ENCODE measurements at places on chromosomes 11 and 22.

DNA sequence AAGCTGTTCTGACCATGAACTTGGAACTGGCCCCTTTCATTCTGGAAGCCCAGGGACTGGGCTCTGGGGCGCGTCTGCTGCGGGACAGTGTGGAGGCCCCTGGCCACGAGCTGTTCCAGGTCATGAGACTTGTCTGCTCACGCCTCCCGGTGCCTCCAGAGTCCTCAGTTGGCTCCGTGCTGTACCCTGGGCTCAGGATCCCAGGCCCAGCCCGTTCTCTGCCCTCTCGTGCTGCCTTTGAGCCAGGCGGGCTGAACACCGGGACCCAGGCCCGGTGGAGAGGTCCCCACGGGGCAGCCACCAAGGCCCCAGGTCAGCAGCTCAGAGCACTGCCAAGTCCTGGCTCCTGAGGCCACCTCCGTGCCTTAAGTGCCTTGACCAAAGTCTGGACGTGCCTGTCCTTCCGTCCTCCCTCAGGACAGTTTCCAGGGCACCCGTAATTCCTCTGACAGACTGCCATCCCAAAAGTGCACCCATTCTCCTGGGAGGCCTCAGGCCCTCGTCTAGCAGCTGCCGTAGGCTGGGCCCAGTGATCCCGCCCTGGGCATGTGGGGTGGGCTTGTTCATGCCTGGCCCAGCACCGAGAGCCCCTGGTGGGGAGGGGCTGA is 36.3 kb upstream of the PPARA start:
- DNase-seq = no peak

- no peak for DNase-seq
Observed at GRCh38 chr11:94130298-94131046, 1.8 kb downstream of the PANX1 start.

- DNase-seq = no peak
Observed at GRCh38 chr22:44084044-44084772, 60.1 kb downstream of the PARVB start.

- DNase-seq = no peak
Observed at GRCh38 chr22:45842291-45842991, 134.5 kb downstream of the WNT7B start.

DNA sequence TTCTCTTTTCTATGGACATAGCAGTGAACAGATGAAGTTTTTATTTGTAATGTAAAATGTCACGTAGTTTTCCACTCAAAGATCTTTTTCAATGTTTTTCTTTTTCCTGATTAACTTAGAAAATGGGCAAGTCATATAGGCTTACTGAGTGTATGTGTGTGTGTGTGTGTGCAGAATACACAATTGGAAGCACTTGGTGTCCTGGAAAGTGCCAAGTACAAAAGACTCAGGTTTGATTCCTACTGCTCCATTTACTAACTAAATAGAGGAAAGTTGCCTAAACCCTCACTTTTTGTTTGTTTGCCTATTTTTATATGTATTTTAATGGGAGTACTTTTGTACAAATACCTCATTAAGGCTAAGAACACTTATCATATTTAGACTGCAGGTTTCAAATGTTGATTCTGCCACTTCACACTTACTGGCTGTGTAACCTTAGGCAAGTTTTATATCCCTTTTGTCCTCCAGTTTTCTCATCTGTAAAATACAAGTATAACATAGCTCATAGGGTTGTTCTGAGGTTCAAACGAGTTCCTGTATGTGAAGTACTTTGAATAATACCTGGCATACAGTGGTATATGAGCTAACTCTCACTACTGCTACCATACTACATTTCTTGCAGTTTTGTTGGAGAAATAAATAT is 90.1 kb downstream of the TYR start:
- no peak for DNase-seq

DNA sequence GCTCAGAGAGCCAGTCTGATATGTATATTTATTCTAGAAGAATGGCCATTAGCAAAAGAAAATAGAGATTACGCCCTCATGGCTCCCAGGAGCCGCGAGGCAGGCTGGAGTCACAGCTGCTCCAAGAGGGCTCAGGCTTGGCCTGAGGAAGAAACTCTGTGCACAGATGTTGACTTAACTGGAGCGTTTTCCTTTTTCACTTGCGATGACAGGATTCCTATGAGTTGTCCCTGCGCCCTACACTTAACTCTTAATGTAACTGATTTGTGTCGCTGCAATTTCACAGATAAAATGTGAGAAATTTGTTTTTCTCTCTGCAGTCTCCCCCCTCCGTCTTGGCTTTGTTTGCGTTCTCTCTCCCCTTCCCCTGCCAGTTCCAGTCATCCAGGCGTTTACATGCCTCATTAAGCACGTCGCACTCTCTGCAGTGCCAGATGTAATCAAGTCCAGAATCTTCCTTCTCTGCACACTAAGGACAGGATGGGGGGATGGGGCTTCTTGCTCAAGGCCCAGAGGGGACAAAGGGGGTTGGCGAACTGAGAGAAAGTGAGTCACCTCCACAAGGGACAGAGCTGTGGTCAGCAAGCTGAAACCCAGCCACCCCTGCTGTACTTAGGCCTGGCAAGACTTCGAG is 1060.1 kb downstream of the NTM start:
- DNase-seq = no peak

GRCh38 chr11:109075976-109076375 is 346.0 kb upstream of the C11orf87 start:
- no peak for DNase-seq

GRCh38 chr22:29691636-29692326 is 28.0 kb upstream of the CABP7 start:
- DNase-seq = no peak

DNA sequence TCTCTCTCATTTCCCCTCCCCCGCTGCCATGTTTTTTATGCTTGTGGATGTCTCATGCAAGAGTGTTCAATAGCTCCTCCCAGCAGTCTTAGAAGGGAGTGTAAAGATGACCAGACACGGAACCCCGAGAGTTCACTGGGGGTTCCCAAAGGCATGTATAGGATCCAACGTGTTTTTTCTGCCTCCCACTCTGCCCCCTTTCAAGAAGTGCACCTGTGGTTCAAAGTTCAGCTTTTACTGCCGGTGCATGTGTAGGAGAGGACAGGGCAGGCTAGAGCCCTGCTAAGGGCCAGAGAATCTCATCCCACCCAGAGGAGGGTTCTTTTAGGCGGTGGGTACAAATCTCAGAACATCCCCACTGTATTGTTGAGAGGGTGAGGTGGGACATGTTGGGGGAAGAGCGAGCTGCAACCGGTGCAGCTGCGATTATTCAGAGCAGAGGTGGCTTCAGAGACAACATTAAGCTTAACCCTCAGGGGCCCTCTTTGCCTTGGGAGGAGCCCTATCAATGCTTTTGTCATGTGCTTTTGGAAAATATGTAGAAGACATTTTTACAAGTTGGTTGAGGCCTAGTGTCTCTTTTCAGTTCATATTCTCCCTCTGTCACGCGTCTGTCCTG is 14.5 kb downstream of the MIF start:
- no peak for DNase-seq

DNA sequence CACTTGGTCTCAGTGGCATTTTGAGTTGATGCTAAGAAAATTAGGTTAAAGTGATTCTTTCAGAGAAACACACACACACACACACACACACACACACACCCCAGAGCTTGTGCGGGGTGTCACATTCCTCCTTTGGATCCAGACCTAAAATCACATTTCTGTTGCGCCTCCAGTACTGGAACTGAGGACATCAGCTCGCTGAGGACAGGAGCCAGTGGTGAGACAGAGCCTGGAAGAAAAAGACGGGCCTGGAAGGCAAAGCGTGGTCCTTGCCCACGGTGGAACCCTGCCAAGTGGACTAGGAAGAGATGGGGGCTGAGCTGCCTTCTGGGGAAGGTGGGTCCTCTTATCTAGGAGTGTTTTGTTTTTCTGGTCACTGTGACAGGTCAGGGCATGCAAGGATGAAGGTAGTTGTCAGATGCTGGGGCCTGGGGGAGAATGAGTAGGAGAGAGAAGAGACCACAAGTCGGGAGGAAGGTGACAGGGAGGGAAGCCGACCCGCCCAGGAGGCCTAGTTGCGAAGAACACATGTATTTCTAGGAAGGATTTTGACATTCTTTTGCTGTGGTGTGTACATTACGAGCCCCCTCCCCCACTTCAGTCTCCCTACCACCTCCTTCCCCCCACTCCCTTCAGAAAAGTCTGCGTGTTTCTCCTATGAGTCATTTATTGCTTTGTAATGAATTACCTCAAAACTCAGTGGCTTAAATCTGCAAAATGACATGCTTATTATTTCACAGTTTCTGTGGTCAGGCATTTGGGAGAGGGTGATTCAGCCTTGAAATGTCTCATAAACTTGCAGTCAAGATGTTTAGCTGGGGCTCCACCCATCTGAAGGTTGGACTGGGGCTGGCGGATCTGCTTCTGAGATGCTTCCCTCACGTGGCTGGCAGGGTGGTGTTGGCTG is 4.8 kb upstream of the ELFN2 start:
- DNase-seq = no peak

DNA sequence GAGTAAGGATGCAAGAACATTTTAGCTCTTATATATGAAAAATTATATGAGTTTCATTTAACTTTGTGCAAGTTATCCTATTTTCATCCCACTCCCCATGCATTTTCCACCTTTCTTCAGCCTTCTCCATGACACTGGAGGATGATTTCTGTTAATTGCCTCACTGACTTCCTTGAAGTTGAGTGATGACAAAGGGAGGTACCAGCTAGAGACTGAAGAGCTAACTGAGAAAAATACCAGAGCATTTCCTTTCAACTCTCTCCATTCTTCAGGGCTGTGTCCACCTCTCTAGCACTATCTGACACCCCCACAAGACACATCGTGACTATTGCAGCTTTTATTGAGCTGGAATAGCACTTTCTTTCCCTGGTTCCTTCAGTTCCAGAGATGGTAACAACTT is 711.6 kb upstream of the LRRC4C start:
- no peak for DNase-seq

DNA sequence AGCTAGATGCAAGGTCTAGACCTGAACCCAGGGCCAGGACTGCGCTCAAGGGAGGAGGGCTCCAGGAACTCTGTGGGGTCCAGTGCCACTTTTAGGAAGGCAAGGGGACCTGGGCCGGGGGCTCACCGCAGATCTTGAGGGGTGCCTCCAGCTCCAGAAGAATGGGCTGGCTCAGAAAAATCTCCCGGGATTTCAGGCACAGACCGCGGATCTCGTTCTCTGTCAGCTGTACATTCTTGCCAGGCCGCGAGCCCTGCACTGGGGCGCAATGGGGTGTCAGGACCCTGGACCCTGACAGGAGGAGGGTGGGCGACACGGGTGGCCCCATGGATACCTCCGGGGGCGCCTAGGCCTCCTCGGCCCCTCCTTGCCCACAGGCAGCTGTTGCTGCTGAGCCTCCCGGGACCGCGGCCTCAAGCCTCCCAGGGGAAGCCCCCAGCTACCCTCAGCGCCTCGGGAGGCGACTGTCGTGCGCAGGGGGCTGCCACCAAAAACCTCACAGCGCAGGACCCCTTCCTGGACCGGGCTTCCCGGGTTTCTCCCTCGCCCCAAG is 640 bp downstream of the PPP1CA start:
- no peak for DNase-seq

GRCh38 chr22:19680911-19681862 is 33.1 kb upstream of the SEPTIN5 start:
- no peak for DNase-seq

DNA sequence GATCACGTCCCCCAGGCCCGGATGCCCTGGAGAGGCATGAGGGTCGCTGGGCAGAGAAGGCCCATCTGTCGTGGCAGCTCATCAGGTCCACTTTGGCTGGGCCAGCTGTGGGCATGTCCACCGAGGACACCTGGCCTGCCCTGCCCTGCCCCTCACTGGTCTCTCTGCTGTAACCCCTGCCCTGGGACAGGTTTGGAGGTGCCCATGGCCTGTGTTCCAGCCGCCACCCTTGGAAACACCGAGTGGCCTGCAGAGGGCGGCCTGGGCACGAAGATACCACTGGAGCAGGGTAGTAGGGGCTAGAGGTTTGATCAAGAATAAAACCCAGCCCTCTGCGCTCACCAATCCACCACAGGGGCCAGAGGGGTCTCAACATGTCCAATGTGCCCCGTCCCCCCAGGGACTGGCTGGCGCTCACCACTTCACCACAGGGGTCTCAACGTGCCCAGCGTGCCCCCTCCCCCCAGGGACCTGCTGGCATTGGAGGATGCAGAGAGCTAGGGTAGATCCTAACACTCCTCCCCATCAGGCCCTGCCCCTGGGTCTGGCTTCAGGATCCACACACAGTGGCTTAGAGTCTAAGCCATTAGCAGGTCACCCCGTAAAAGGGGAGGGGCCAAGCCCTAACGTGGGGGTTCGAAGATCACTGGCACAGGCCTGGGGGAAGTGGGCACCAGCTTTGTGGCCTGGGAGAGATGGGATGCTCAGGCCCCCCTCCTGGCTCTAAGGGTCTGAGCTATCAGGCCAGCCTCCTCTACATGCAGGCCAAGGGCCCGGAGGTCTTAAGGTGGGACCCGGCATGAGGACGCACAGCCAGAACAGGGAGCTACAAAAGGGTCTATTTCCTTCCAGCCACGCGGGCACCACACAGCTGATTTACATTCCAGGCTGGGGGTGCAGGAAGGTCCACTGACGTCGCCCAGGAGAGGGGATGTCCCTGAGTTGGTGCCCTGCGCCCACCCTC is 1.3 kb upstream of the HDAC10 start:
- DNase-seq = peak; percentile 49

DNA sequence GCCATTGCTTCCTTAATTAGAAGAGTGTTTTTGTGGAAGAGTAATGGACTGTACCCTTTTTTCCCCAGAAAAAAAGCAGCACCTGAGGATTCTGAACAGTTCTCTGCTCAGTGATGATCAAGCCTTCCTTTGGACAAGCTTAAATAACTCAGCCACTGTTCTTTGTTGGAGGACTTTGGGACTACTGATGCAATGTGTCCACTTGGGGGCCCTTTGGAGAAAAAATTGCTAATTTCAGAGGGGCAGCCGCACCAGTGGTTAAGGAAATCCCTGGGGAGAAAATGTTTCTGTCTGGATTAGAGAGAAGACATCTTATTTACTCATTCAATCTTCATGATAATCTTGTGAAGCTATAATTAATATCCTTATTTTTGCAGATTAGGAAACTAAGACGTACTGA is 5.3 kb upstream of the KMT2A start:
- DNase-seq = no peak

DNA sequence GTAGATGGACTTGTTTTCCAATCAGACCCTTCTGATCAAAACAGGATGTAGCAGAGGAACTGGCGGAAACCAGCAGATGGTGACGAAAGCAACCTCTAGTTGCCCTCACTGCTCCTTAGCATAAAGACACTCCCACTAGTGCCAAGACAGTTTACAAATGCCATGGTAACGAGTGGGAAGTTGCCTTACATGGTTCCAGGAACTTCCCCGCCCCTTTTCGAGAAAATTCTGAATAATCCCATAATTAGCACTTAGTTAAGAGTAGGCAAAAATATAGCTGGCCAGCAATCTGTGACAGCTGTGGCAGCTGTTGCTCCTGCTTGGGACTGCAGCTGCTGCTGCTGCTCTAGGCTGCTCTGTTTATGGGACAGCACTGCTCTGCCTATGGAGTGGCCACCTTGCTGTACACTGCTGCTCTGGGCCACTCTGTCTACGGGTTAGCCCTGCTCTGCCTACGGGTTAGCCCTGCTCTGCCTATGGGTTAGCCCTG is 33.4 kb upstream of the SORL1 start:
- no peak for DNase-seq

GRCh38 chr11:73856031-73856567 is 20.5 kb downstream of the COA4 start:
- no peak for DNase-seq

- DNase-seq = no peak
Observed at GRCh38 chr22:48920776-48921241, 906.9 kb downstream of the BRD1 start.

GRCh38 chr11:12084256-12084655 is 26.1 kb upstream of the MICAL2 start:
- no peak for DNase-seq

Data from erythroblast (primary cell).